Activated CD8-positive, alpha-beta memory T cell treated with anti-CD3 and anti-CD28 coated beads, Interleukin-2, amount 50 U/mL, for 4 hours (primary cell): ENCODE measurements at places on chromosomes 7 and 10.

DNA sequence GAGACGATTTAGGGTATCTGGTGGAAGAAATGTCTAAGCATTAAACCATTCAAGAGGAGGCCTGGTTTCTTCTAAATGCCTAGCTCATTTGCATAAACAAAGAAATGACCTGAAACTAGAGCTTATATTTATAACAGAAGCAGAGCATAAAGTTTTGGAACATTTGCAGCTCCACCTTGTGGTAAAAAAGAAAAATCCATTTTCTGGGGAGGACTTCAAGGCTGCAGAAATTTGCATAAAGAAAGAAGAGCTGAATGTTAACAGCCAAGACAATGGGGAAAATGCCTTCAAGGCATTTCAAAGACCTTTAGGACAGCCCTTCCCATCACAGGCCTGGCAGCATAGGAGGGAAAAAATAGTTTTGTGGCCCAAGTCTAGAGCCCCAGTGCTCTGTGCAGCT, 362.0 kb downstream of the ZNF248 start:
- no peak for DNase-seq

GRCh38 chr10:103901299-103901698, 16.7 kb downstream of the STN1 start:
- DNase-seq: no peak

DNA sequence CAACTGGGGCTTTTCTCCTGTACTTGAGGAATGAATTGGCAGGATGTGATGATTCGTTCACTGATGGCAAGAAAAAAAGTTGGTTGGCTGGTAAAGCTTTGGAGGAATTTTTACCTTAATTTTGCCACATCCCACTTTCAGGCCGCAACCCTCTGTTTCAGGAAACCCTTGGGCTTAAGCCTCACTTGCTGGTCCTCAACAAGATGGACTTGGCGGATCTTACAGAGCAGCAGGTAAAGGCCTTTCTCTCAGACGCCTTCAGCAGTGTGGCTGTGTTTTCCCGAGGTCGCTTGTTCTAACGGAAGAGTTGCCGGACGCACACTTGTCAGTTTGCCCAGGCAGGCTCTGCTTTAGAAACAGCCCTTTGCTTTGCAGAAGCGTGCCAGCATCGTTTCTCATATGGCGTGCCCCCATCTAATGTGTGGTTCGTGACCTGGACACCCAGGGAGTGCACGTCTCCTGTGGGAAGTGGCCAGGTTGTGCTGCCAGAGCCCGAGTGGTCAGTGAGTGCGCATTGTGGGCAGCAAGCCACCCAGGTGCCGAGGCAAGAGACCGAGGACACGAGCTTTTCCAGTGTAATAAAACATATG, 2.2 kb downstream of the MTG1 start:
- no peak for DNase-seq

DNA sequence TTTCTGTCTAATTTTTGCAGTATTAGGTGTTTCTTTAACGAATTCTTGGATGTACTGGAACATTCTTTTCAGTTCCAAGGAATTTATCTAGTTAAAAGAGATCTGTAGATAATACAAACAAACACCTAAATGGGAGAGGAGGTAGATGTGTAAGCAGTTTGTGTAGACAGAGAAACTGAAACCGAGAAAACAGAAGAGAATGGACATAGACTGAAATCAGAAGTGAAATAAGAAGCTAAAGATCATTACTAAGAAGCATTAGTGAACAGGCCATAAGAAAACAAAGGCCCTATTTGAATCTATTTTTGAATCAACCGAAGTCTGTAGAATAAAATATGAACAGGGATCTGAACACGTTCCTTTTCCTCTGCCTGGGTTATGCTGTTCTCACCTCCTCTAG, 26.5 kb upstream of the TMEM229A start:
- no peak for DNase-seq

DNA sequence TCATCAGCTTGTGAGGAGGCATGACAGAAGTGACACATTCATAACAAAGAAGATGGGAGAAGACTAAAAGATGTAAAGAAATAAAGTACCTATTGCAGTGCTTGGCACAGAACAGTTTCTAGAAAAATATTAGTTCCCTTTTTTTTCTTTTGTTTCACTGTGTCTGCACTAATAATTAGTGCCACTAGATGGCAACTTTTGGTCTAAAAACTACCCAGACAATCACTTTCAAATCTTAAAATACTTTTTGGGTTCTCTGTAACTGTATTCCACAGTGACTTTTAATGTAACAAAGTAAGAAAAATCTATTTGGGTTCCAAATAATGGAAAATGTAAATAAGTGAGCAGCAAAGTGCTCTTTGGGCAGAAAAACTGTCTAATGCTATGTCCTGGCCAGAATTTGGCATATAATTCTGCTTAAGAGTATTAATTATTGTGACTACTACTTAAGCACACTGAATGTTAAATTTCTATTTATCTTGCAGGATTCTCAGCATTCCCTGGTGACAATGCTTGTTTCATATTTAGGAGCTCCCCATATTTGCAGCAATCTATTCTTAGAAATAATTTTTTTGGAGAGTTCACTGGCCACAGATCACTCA, 134.8 kb upstream of the KIF5B start:
- DNase-seq: no peak

- DNase-seq: no peak
Observed at GRCh38 chr7:117072620-117073118, 119.4 kb downstream of the ST7 start.

- peak; percentile 29 for DNase-seq
Observed at GRCh38 chr10:35335133-35336083, 901 bp upstream of the CCNY start.

DNA sequence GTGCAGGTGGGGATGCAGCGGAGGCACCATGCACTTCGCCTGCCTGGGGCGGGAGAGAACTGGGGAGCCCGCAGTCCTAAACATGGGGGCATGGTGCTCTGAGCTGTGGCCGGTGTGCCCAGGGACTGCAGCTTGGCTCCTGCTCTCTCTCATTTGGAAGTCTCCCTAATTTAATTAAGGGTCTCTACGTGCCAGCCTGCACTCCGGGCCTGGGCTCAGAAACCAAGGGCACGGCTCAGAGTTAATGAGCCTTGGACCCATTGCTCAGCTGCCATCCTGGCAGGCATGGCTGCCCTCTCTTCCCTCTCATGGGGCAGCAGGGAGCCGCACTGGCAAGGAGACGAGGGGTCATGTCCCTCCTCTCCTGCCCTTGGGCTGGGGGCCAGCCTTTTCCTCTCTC, 115.6 kb downstream of the CDH23 start:
- no peak for DNase-seq

- DNase-seq: no peak
Observed at GRCh38 chr7:80847027-80847426, 71.8 kb downstream of the SEMA3C start.
